HFFc6 (cell line): ENCODE measurements at places on chromosomes 16 and 17. TPM values are rescaled to one million over a fixed set of nuclear protein-coding genes. Genes with fewer than 3 reads are reported as not detected.

GRCh38 chr16:23781176-23781575, 26.4 kb downstream of the CHP2 start:
- peaks cover 9% of the 10 kb centered on the region; the same call in 1 of the 2 replicates for H3K4me1 ChIP-seq
- DNase-seq = no peak
- no peak overlapping the region for H3K27ac ChIP-seq
- no peaks in the 10 kb centered on the region; the same call in 1 of the 2 replicates for H3K27me3 ChIP-seq
- no peak overlapping the region for H3K4me3 ChIP-seq

DNA sequence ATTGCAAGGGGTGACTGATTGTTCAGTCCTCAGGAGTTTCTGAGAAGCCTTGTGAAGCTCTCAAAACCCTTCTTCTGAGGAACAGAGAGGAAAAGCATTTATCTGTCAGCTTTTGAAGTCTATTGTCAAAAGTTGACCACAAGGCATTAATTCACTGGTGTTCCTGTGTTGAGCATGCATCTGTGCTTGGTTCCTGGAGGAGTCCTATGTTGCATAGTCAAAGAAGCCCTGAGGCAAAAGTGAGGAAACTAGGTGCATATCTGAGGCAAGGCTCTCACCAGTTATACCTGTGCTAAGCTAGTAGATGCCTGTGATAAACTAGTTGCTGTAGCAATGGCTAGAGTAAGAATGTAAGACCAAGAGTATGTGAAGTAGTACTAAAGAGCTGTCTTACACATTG, 1.8 kb upstream of the HEATR6 start:
- peaks cover 64% of the 10 kb centered on the region for H3K4me1 ChIP-seq
- H3K27me3 ChIP-seq = peaks cover 3% of the 10 kb centered on the region; the same call in 1 of the 2 replicates
- no peak for DNase-seq

DHRS7C gene
- not detected in 3 replicates for total RNA-seq

DNA sequence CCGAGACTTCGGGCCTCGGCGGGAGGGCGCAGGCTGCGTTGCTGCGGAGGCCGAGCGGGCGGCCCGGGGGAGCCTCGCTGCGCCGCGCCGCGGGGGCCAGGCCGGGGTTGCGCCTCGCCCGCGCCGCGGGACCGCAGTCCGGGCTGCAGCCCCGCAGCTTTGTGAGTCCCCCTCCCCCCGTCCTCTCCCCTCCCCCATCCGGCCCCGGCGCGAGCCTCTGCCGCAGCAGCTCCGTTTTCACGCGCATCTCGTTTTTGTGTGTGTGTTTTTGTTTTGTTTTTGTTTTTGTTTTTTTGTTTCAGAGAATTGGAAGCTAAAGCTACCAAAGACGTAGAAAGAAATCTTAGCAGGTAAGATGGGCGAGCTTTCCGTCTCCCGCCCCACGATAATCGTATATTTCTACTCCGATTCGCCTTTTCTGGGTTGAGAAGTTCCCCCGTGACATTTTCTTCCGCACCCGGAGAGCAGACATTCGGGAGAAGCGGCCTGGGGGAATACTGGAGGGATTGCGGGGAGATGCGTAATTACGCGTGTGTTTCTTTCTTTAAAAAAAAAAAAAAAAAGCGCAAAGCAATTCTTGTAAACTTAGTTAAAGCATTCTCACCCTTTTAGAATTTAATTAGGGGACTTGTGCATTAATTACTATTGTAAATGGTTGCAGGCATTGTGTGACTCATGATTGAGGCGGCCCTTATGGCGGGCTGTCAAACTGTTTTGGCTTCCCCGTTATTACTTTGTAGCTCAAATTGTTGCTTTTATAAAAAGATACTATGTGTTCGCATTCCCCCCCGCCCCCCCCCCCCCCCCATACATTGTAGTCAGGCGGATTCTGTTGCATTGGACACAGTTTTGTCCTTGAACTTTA, 732 bp downstream of the TNRC6A start:
- peak overlapping the region; percentile 90 for H3K27ac ChIP-seq
- H3K27me3 ChIP-seq = no peaks in the 10 kb centered on the region
- H3K4me3 ChIP-seq = peak overlapping the region; percentile 97
- no peak for DNase-seq
- H3K36me3 ChIP-seq = peaks cover 34% of the 10 kb centered on the region

- H3K27me3 ChIP-seq = peaks cover 43% of the 10 kb centered on the region
- no peak overlapping the region for H3K4me3 ChIP-seq
- no peaks in the 10 kb centered on the region for H3K4me1 ChIP-seq
- no peak overlapping the region for H3K27ac ChIP-seq
These were observed 15.3 kb downstream of the MPP2 start for GRCh38 chr17:43891851-43892646.

- 0 out of 2 replicates have a peak, but pooled peaks cover 4% of the 10 kb centered on the region for H3K36me3 ChIP-seq
- no peak for DNase-seq
- H3K27ac ChIP-seq = peak overlapping the region; percentile 5; the same call in 1 of the 2 replicates
- H3K27me3 ChIP-seq = no peaks in the 10 kb centered on the region
- no peak overlapping the region for H3K4me3 ChIP-seq
These were observed 31.6 kb downstream of the SERPINF1 start for GRCh38 chr17:1793447-1793806.

- H3K4me3 ChIP-seq = no peak overlapping the region
- H3K27me3 ChIP-seq = peaks cover 2% of the 10 kb centered on the region; the same call in 1 of the 2 replicates
- no peak overlapping the region for H3K27ac ChIP-seq
- H3K4me1 ChIP-seq = peaks cover 65% of the 10 kb centered on the region
- H3K36me3 ChIP-seq = no peaks in the 10 kb centered on the region; the same call in 1 of the 2 replicates
- DNase-seq = no peak
These were observed 12.1 kb downstream of the UBE2O start for GRCh38 chr17:76440751-76441362.

DNA sequence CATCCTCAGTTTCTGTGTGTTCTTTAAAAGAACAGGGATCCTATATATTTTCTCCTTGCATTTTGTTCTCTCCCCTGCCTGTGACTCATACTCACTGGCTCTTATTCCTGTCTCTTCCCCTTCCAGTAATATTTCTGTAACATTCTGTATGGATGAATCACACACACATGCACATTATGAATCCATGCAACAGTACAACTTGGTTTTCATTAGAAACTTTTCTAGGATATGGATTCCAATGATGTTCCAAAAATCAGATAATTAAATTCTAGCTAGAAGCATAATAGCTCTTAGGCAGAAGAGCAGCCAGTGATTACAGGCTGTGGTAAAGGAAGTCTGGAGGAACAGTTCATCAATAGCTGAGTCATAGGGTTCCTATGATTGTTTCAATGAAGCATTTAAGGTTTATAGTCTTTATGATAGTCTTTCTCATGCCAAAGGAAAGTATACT, 119.6 kb upstream of the PMFBP1 start:
- peaks cover 63% of the 10 kb centered on the region for H3K4me1 ChIP-seq
- H3K27ac ChIP-seq = peak overlapping the region; percentile 95
- peaks cover 14% of the 10 kb centered on the region for H3K36me3 ChIP-seq
- DNase-seq = peak; percentile 97
- peak overlapping the region; percentile 72 for H3K4me3 ChIP-seq
- no peaks in the 10 kb centered on the region for H3K27me3 ChIP-seq

DNA sequence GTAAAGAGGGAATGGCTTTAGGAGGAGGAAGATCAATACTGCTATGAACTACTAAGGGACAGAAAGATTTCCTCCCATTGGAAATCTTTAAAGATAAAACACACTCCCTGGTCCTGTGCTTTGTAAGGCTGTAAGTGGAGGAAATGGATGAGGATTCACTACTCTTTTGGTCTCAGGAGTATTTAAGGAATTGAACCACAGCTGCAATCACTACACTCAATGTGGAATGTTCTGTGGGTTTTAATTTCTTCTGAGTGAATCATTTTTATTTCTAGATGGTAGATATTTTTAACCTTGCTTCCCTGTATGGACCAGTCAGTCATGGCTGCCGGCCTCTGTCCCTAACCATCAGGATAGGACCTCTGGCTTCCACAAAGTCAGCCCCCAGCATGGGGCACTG, 65.6 kb downstream of the SDR42E1 start:
- peak overlapping the region; percentile 50; the same call in 1 of the 2 replicates for H3K27ac ChIP-seq
- DNase-seq = peak; percentile 45

DNA sequence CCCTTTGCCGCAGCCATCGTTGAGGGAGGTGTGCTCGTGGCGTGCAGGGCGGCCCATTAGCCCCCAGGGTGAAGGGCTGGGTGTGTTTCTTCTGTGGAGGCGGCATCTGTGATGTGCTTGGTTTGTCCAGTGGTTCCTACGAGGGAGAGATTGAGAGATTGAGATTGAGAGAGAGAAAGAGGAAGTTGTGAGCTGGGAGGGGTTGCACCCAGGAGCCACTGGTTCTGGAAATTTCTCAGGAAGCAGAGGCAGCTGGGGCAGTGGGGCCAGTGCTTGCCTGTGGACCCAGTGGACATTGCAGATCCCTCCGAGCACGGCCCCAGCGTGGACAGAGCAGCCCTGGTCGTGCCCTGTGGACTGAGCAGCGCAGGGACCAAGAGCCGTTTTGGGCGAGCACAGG, 72.0 kb upstream of the ZNF750 start:
- no peak for DNase-seq
- no peak overlapping the region for H3K27ac ChIP-seq
- peaks cover 6% of the 10 kb centered on the region for H3K27me3 ChIP-seq
- no peak overlapping the region for H3K4me3 ChIP-seq

GRCh38 chr16:66551348-66551759, 1.0 kb upstream of the CKLF start:
- peaks cover 65% of the 10 kb centered on the region for H3K4me1 ChIP-seq
- peaks cover 30% of the 10 kb centered on the region for H3K36me3 ChIP-seq
- peak overlapping the region; percentile 96 for H3K4me3 ChIP-seq
- no peak for DNase-seq
- peaks cover 4% of the 10 kb centered on the region; the same call in 1 of the 2 replicates for H3K27me3 ChIP-seq
- H3K27ac ChIP-seq = peak overlapping the region; percentile 87

ZNF423 gene
- total RNA-seq = not detected in 2 replicates
